T-helper 22 cell (primary cell): ENCODE measurements at places on chromosomes 11 and 22.

- no peak for DNase-seq
Measured at GRCh38 chr11:72521664-72522063, 87.3 kb upstream of the CLPB start.

GRCh38 chr11:130642994-130643393, 194.5 kb downstream of the ADAMTS15 start:
- no peak for DNase-seq

DNA sequence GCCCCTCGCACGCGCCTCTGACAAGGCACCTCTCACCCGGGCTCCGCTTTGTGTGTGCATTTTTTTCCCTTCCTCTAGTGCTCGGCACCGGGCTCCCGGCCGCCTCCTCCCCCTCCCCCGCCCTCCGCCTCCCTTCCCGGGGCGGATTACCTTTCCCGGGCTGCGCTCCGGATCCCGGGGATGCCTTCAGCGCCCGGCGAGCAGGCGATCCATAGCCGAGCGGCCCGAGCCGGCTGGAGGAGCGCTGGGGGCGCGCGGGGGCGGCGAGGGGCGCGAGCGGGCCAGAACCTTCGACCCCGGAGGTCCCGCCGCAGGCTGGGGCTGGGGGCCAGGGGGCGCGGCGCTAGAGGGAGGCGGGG, 282 bp downstream of the MPPED2 start:
- no peak for DNase-seq

- DNase-seq, result no peak
Measured at GRCh38 chr11:130711193-130711592, 205.1 kb downstream of the SNX19 start.

GRCh38 chr11:352456-353031, 16.8 kb upstream of the B4GALNT4 start:
- no peak for DNase-seq

GRCh38 chr11:44456544-44457300, 108.7 kb upstream of the CD82 start:
- no peak for DNase-seq

DNA sequence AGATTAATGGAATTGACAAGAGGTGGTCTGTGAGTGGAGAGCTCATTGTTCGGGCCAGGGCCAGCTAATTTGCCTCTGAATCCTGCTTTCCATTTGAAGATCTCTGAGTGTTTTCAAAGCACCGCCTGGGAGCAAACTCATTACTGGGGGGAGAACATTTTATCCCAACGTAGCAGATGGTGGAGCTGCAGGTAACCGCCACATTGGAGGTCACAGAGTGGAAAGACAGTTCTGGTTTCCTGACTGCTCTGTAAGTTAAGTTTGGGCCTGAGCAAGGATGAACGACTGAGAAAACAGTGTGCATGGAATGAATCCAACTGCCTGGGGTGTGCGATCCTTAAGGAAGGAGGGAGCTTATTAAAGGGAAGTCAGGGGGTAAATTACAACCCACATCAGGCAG, 30.5 kb downstream of the LMO2 start:
- DNase-seq, result no peak

GRCh38 chr11:66725647-66726046, 3.4 kb downstream of the SPTBN2 start:
- no peak for DNase-seq

- no peak for DNase-seq
Measured at GRCh38 chr22:44754998-44755397, 2.6 kb downstream of the ARHGAP8 start.

GRCh38 chr11:117828611-117829368, 4.2 kb upstream of the FXYD2 start:
- DNase-seq, result peak; percentile 72

DNA sequence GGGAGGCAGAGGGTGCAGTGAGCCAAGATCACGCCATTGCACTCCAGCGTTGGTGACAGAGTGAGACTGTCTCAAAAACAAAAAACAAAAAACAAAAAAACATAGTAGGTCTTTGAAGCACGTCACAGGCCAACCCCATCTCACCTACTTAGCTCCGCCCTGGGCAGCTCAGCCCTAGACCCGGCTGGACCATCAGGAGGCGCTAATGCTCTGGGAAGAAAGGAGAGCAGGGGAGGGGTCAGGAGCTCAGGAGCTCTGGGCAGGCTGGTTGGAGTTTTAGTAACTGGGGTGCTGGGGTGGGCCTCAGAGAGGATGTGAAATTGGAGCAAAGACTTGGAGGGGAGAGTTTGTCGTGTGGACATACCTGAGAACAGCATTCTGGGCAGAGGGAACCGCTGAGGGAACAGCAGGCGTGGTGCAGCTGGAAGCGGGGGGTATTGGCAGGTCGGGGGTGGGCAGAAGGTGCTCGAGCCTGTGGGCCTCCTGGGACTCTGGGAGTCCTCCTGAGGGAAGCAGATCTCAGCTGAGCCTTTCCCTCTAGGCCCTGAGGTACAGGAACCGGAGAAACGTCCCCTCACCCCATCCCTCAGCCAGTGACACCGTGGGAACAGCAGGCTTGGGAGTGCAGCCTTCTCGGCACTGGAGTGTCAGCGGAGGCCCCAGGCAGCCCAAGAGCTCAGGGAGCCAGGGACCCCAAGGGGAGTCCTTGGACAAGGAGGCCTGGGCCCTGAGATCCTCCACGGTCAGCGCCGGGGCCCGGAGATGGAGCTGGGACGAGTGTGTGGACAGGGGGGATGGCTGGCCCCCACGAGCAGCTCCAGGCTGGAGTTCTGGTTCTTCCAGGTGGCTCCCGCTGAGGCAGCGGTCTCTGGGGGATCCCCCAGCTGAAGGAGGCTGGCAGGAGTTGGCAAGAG, 2.2 kb upstream of the RPS6KA4 start:
- no peak for DNase-seq

DNA sequence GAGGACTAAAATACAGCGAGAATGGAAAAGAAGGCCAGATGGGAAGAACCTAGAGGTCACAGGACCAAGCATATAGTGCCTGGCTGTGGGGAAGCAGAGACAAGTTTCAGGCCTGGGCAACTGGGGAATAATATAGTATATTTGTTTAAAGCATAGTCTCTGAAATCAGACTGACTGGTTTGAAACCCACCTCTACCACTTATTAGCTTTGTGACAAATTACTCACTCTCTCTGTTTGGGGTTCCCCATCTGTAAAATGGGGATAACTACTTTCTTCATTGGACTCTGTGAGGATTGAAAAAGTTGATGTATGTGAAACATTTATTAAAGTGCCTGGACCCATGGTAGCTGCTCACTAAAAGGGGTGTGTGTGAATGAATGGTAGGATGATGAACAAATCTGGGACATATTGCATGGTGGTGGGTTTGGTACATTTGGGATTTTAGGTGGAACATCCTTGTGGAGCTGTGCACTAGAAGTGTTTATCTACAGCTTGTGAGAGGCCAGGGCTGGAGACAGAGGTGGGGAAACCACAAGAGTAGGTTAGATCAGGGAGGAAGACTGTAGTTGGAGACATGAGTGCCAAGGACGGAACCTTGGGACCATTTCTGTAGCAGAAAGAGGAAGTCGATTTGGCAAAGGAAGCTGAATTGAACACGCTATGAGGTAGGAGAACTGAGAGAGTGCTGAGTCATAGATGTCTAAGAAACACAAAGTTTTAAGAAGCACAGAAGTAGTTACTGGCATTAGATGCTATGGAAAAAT, 52.6 kb downstream of the SWAP70 start:
- no peak for DNase-seq

GRCh38 chr11:11265994-11266606, 87.0 kb downstream of the CSNK2A3 start:
- DNase-seq, result peak; percentile 22

- no peak for DNase-seq
Measured at GRCh38 chr11:81421251-81421860, 1312.3 kb downstream of the FAM181B start.

DNA sequence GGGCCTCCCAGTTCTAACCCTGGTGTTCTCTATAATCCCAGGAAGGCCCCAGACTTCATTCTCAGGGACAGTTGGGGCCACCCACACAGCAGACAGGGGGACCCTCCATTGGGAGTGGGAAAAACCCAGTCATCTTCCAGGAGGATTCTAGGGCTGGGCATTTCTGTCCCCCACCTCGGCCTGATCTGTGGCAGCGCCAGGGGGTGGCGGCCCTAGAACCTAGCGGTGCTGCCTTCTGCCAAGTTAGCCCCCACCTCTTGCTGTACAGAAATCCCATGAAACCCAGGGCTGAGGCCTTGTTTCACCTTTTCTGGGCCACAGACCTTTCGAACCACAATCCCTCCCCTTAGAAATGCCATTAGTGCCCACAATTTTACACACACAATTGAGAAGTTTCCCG, 9.6 kb downstream of the CHST1 start:
- no peak for DNase-seq

- no peak for DNase-seq
Measured at GRCh38 chr11:103070142-103070541, 21.8 kb downstream of the DCUN1D5 start.

DNA sequence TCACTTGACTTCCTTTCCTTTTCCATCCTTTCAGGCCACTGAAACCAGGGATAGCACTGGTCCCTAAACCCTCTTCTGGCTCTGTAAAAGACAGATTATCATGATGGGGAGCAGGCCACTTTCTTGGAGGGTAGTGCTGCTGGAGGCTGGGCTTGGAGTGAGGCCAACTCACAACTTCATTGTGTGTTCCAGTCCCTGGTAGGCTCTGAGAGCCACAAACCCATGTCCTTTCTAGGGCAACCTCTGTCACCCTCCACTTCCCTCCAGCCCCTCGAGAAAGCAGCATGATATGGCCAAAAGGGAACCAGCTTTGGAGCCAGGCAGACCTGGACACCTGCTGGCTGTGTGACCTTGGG, 2.3 kb downstream of the TKFC start:
- no peak for DNase-seq

GRCh38 chr11:27722117-27722952, 22.1 kb upstream of the BDNF start:
- DNase-seq, result no peak

DNA sequence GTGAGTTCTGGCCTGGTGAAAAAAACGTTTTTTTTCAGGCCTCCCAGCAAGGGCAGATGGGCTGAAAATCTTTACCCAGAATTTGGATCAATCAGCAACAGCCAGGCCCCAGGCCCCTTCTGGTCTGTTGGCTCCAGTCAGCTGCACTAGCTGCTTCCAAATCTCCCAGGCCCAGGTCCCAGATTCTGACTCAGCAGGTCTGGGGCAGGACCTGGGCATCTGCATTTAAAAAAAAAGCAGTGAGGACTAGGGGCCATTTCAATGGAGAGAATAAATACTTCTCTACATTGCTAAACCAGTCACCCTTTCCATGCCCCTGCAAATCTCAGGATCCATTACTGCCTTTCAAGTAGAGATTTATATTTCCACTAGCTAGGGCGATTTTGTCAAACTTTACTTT, 4.3 kb downstream of the SLC15A3 start:
- no peak for DNase-seq

- no peak for DNase-seq
Measured at GRCh38 chr11:99370549-99371216, 349.9 kb downstream of the CNTN5 start.

GRCh38 chr11:19895776-19896175, 183.1 kb downstream of the NAV2 start:
- DNase-seq, result no peak

DNA sequence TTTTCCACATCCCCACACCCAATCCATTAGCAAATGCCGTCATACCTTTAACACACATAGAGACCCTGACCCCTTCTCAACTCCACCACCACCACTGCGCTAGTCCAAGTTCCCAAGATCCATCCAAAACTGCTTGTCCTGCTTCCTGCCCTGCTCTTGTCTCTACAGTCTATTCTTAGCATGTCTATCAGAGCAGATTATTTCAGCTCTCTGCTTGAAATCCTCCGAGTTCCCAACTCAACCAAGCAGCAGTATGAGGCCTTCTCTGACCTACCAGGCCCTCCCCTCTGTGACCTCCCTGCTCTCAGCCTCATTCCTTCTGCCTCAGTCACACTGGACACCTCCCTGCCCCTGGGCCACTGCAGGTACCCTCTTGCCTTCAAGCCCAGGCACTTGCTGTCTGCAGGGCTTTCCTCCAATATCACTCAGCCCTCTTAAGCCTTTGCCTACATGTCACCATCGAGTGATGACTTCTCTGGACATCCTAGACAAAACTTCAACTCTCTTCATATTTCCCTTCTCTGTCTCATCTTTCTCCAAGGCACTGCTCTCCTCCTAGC, 134.6 kb downstream of the SPATA19 start:
- no peak for DNase-seq

DNA sequence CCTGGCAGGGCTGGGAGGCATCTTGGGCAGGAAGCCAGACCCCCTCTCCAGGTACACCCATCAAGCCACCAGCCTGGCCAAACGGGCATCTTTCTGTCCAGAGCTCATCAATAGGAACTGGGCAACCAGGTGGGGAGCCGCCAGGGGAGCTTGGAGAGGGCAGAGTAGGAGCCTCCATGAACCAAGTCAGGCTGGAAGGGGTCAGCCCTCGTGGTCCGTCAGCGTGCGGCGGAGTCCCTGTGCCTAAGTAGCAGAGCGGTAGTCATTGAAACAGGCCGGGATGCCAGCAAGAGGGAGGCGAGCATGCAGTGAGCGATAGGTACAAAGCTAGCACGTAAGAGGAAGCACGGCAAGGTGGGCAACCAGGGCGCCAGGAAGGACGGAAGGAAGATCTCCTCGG, 1.7 kb downstream of the RTL6 start:
- no peak for DNase-seq

DNA sequence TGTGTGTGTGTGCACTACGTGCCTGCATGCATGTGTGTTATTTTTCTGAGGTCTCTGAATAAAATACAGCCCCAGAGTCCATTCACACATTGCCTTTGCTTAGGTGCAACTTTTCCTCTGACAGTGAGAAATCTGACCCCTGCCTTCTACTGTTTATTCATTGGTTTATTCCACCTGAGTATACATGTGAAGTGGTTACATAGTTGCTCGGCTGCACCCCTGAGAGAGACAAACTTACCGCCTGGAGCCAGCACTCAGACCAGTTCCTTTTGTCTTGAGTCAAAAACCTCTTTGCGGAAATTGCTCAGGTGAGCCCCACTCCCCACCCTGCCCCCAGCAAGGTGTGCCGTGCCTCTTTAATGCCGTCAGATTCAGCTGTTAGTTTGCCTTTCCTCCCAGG, 363.6 kb downstream of the BRD1 start:
- DNase-seq, result no peak

DNA sequence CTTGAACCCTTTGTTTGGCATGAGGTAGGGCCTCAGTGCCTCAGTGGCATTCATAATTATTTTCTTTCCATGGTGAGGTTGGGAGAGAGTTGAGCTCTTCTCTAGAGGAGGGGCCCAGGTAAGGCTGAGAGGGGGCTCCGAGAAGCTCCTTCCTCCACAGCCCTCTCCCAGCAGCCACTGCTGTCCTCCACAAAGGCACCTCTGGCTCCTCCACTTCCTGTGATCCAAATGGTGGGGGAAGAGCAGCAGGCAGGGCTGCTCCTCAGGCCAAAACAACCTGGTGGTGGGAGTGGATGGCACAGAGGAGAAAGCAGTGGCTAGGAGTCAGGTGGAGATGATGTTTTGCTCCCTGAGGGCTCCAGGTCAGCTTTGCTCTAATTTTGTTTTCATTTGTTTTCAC, 13.3 kb downstream of the ROBO4 start:
- DNase-seq, result no peak

- DNase-seq, result no peak
Measured at GRCh38 chr22:23789638-23790037, 2.9 kb downstream of the SMARCB1 start.

- DNase-seq, result no peak
Measured at GRCh38 chr11:11504071-11504470, 117.7 kb downstream of the GALNT18 start.

- no peak for DNase-seq
Measured at GRCh38 chr11:1655168-1656060, 25.8 kb downstream of the KRTAP5-5 start.

- DNase-seq, result no peak
Measured at GRCh38 chr11:665704-666281, 28.7 kb downstream of the DRD4 start.
